ENCODE measurements at places on chromosomes 5 and 9.
A peak's percentile ranks its signal among the peaks of the same experiment; 100 is the strongest.

DNA sequence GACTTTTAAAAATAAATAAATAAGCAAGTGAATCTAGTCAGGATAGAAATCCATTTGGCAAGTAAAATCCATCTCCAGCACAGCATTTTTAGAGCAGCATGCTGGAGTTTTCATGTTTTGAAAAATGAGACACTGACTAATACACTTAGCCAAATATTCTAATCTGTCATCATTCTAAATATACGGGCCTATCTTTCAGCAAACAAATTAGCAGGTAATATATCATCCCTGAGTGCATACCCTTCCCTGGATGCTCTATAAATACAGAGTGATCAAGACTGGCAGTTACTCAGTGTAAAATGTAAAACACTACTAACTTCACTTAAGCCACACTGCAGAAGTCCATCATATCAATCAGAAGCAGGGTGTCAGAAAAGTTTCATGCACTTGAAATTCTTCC is 58.4 kb downstream of the MLLT3 start:
- no peak for DNase-seq

DNA sequence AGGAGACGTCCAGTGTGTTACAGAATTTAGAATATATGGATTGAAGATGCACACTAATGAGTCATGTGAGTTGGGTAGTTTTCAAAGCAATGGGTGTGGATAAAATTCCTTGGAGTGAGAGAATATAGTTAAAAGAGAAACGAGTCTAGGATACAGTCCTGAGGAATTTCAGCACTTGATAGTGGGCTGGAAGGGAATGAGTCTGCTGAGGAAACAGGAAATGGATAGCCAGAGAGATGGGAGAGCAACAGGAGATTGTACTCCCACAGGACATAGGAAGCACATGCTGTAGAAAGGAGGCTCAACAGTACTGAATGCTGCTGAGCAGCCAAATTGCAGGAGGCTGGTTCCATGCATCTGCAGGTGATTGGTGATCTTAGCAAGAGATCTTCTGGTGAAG is 68.1 kb downstream of the FBN2 start:
- no peak for DNase-seq

DNA sequence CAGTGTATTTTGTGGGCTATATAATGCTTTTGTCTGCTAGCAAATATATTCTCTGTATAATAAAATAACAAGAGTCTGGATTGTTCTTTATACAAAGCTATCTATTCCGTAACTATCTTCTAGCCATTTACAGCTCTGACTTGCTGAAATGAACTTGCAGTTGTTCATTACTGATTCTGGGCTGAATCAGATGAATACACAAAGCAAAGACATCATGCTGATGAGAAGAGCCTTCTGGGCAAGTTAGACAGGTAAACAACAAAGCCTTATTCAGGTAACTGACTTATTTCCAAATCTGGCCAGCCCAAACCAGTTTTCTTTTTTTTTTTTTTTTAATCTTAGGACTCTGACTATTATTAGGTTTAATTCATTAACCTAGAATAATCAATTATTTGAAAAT is 255.5 kb downstream of the KIAA0825 start:
- no peak for DNase-seq

DNA sequence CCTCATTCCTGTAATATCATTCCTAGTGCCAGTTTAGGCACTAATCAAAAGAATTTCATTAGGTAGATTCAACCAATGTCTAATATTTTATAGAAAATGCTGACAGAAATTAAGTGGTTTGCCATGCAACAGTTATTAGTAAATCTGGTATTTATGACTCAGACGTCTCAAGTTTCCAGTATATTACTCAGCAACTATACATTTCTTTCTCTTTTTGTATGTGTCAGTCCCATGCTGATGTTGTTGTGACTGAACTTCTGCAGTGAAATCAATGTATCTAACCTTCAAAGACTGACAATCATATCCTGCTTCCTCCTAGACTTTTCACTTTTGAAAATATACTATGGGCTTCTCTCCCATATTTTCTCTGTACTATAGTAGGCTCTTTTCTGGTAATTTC is 822.5 kb downstream of the NR2F1-AS1 start:
- DNase-seq, result no peak

DNA sequence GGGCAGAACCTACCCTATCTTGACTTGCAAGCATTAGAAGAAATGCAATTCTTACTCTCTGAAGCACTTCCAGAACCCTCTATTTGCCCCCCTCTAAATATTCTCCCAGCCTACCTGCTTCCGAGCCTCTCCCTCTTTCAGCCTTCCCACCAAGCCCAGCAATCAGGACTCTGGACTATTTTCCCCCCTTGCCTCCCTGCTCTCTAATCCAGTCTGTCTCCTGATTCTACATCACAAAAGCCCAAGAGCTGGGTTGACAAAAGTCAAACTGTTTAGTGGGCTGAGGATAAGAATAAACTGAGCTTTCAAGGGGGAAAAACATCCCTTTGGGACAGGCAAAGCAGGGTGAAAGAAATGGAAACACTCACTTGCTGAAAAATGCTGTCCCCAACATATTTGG is 123.2 kb upstream of the KIF2A start:
- no peak for DNase-seq

GRCh38 chr9:106334081-106334480 is 528.9 kb upstream of the ZNF462 start:
- no peak for DNase-seq

DNA sequence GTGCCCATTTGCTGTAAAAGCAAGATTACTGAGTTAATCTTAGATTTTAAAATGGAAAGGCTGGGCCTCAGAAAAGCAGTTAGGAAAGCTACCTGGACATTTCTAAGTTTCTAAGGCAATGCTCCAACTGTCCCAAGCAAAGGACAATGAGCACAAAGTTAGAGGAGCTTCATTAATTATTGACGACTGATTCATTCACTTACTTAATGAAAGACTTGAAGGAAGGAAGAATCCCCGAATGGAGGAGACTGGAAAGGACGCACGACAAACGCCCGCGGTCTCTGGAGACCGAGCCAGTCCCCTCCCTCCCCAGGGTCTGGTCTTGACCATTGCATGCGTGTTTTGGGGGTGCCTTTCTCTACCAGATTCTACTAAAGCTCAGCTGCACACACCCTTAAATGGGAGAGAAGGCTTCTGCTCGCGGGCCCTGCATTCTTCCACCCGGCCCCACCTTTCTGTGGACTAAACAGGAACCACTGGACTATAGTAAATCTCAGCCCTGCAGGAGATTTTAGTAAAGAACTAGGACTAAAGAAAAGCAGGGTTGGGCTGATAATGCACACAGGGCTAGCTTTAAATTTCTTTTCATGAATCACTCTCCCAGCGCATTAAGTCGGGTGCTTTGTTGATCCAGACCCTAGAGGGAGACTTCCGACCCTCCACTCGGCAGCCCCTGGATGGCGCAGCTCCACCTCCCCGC is 44.8 kb downstream of the CTSL start:
- no peak for DNase-seq

DNA sequence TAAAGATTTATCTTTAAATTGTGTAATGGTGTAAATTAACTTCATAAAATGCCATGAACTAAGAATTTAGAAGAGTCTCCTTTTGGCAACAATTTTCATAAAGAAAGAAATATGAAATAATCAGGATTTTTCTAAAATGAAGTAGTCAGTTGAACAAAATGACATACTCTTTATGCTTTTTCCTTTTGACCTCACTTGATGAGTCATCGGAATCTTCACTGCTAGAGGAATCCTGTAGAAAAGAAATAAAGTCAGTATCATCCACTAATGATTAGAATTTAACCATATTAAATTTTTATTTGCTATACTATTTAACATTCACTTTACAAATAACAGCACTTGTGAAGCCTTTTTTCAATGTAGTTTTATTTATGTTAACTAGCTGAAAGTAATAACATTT is 26.1 kb downstream of the CHD1 start:
- no peak for DNase-seq

DNA sequence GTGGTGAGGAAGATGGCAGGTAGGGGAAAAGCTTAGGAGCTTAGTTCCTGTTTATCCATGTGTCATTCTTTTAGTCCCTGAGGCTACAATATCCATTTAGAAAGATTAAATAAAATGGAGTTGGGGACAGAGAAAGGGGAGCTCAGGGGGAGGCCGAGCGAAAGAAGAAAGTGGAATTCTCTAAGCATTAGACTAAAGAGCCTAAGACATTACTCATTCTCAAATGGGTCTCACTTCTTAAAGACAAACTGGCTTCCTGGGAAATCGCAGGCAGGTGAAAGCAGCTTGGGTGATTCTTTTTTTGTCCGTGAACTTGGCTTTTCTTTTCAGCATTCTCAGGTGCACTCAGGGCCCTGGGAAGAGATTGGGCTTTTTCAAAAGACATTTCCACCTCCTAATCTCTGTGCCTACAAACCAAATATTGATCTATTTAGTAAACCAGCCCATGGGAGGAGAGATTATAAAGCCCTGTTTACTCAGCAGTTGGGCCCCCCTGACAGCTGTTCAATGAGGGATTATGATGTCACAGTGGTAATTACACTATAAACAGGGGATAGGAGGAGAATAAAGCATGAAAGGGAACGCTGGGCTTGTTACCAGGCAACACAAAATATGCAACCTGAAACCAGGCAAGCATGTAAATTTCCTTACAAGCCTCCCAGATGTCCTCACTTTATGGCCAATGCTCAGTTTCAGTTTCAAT is 584.0 kb downstream of the ACTL7B start:
- no peak for DNase-seq

- DNase-seq, result no peak
These were observed 19.3 kb downstream of the SLC26A2 start for GRCh38 chr5:149979896-149980295.

GRCh38 chr5:172412724-172413286 is 41.5 kb downstream of the SH3PXD2B start:
- peak; percentile 70 for DNase-seq

DNA sequence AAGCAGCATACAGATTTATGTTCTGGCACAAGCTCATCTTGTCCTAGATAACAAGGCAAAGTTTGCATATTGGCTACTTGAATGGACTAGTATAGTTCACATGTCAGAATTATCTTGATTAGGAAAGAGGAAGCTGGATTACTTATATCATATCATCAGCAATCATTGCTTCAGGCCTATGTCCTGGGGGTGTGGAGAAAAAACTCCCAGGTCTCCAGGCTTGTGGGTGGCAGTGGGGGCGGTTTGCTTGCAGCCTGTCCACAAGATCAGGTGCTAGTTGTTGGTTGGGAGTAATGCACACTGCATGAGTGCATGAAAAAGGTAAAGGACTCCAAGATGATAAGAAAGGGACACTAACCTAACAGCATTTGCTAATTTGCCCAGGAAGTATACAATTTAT is 326.4 kb upstream of the PDE4D start:
- no peak for DNase-seq

GRCh38 chr5:134227259-134227658 is 1.4 kb upstream of the PPP2CA start:
- DNase-seq, result peak; percentile 30

- no peak for DNase-seq
These were observed 107.7 kb downstream of the SEMA6A start for GRCh38 chr5:116466727-116467464.

DNA sequence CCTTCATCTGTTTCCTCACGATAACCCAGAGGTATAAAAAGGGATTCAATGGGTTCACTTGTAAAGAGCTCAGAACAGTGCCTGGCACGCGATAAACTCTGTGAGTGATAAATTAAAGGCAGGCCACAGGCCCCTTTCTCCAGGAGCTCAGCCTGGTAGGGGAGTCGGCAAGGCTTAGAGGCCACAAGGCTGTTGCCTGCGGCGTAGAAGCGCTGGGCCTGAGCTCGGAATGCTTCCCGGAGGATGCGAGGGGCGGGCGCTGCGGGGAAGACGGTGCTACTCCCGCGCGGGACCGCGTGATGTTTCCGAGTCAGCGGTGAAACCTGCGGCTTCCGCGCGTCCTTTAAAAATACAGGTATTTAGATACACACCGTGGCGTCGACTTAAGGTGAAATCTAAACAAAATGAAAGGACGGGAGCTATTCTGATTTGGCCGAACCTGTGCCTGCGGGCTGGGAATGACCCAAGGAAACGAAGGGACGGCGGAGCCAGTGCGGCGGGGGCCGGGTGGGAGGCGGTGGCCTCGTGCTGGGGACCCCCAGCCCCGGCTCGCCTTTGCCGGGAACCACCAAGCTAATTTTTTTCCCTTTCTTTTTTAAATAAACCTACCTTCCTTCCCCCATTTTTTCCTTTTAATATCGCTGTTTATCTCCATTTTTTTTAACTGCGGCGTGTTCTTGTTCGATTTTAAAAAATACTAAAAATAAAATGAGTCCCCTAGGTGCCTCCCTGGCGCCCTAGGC is 6.2 kb downstream of the NKX2-5 start:
- DNase-seq, result no peak

- DNase-seq, result peak; percentile 56
These were observed 10.5 kb upstream of the NDST1 start for GRCh38 chr5:150497274-150497988.

- DNase-seq, result no peak
These were observed 114.2 kb upstream of the FST start for GRCh38 chr5:53366245-53366644.

DNA sequence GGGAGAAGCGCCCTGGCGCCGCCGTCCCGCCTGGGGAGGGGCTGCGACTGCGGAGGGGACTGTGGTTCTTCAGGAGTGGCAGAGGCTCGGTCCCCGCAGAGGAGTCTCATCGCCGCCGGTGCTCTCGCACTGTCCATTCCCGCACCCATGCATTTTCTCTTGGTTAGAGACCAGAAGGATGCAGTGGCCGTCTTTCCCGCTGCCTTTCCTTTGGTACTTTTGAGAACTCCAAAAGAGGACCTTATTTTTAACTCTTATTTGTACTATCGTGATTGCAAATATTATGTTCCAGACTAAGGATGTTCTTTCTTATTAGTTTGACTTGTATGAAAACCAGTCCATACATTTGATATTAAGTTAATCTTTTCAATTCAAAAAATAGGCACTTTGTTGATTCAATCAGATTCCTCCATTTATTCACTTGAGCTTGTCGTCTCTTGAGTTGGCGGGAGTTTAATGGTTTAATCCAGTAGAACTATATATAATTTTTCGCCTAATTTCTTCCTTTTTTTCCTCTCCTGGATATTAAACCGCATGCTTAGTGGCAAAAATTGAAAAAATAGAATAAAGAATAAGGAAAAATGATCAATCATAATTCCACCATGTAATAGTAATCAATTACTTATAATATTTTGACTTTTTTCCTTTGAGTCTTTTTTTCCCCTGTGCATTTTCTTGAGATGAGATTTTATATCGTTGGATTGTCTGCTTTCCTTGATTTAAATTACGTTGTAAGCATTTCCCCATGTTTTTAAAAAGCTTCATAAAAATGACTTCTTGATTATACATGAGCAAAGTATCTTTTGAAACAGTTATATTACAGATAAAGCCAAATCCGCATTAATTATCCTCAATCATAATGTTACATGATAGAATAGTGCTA is 861 bp downstream of the ZFYVE16 start:
- peak; percentile 56 for DNase-seq

- no peak for DNase-seq
These were observed 161.9 kb upstream of the RAI14 start for GRCh38 chr5:34494111-34494755.

DNA sequence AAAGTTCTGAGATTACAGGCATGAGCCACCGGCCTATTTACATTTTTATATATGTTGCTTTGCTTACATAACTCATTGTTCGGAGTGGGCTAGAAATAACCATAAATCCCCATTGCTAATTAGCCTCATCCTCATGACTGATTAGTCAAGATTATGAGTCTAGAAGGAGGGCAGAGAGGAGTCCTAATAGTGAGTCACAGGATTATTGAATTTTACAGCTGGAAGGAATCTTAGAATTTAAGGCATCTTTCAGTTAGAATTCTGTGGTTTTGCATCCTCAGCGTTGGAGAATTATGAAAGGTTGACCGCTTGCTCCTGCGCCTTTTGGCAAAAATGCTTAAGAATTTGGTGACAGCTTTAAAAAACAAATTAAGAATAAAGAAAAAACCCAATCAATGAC is 2.6 kb upstream of the PBX3 start:
- no peak for DNase-seq

GRCh38 chr5:31855134-31856040 is 216.5 kb downstream of the PDZD2 start:
- DNase-seq, result peak; percentile 62

Data from hippocampal formation (tissue), 2 donors.